ENCODE measurements at places on chromosomes 1 and 21.
A peak's percentile ranks its signal among the peaks of the same experiment; 100 is the strongest.

- no peak for DNase-seq
These were observed 11.2 kb upstream of the VWA5B1 start for GRCh38 chr1:20279509-20279908.

DNA sequence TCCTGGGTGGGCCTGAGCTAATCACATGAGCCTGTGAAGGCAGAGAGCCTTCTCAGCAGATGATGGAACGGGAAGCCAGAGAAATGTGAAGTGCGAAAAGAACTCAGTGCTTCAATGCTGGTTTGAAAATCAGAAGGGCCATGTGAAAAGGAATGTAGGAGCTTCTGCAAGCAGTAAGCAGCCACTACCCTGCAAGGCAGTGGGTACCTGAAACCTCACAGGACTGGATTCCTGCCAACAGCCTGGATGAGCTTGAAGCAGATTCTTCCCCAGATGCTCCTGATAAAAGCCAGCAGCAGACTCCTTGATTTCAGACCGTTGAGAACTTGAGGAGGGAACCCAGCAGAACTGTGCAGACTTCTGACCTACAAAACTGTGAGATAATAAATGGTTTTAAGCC is 158.6 kb downstream of the SYT2 start:
- no peak for DNase-seq

- DNase-seq = no peak
These were observed 82.2 kb downstream of the RIPK4 start for GRCh38 chr21:41684381-41685245.

GRCh38 chr1:8718850-8719361 is 98.5 kb downstream of the RERE start:
- DNase-seq = no peak

- DNase-seq = peak; percentile 72
These were observed 350 bp upstream of the S100A6 start for GRCh38 chr1:153536012-153536670.

- DNase-seq = no peak
These were observed 15.9 kb downstream of the INKA2 start for GRCh38 chr1:111723091-111723806.

- no peak for DNase-seq
These were observed 785 bp downstream of the PGLYRP4 start for GRCh38 chr1:153347856-153348255.

DNA sequence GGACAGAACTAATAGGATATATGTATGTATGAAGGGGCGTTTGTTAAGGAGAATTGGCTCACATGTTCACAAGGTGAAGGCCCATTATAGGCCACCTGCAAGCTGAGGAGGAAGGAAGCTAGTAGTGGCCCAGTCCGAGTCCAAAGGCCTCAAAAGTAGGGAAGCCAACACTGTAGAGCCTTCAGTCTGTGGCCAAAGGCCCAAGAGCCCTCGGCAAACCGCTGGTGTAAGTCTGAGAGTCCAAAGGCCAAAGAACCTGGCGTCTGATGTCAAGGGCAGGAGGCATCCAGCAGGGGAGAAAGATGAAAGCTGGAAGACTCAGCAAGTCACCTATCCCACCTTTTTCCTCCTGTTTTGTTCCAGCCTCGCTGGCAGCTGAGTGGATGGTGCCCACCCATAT is 24.5 kb downstream of the BACH1 start:
- DNase-seq = no peak

Measured in stimulated activated CD4-positive, alpha-beta T cell treated with anti-CD3 and anti-CD28 coated beads, Interleukin-12 subunit alpha, Interleukin-12 subunit beta, amount 100 ng/mL, for 4 hours (primary cell).